Caki2 (cell line): ENCODE measurements at places on chromosomes 4 and X.

DNA sequence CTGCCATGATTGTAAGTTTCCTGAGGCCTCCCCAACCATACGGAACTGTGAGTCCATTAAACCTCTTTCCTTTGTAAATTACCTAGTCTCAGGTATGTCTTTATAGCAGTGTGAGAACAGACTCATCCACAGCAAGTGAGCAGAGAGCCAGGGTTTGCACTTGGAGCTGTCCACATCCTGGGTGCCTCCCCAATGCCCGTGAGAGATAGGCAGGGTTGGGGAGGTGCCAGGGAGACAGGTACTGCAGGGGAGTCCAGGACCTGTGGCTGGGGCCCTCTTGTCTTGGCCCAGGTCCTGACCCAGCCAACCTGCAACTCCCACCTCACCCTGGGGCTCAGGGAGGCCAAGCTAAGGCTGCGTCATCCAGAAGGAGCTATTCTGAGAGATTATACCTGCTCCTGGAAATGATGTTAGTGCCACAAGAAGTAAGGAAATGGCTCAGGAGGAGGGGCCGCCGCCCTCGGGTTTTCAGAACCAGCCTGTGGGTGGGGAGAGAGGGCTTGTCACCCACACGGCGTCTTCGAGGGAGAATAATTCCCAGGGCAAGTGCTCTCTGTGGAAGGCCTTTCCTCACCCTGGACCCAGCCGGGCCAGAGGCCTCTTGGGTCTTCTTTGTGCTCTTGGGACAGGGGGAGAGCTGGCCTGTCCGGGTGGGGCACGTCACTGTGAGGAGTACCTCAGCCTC, 66.5 kb downstream of the ADRA2C start:
- no peak for DNase-seq

GRCh38 chrX:22105231-22105630, 73.1 kb downstream of the PHEX start:
- DNase-seq: no peak

- DNase-seq: peak; percentile 53
Observed at GRCh38 chrX:150219374-150220185, 143.5 kb upstream of the MAMLD1 start.

DNA sequence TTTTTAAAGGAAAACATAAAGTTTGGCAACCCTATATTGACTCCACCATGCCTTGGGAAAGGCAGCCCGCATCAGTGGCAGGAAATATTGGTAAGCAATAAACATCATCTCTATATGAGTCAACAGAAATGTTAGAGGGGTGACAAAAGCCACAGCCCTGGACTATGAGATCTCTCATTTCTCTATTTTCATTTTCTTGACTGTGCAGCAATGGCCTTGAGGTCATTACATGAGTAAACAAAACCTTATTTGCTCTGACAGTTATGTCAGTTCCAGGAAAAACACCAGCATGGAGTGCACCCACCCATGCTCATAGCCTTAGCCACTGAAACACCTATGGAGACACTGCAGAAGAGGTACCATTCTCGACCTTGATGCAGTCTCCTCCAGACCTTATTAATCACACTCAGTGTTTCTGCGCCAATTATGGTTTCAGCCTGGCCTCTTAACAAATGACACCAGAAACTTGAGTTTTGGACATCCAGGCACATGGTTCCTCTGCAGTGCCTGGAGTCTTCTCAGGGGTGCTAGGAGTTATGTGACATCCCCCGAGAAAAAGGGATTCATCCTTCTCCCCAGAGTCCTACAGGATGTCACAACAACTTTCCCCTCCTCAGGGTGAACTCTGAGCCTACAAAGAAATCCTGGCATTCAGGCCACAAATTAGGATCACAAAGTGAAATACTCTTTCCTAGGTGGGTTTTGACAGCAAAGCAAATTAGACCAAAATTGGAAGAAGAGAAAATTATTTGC, 16.0 kb upstream of the HPGD start:
- peak; percentile 11 for DNase-seq

DNA sequence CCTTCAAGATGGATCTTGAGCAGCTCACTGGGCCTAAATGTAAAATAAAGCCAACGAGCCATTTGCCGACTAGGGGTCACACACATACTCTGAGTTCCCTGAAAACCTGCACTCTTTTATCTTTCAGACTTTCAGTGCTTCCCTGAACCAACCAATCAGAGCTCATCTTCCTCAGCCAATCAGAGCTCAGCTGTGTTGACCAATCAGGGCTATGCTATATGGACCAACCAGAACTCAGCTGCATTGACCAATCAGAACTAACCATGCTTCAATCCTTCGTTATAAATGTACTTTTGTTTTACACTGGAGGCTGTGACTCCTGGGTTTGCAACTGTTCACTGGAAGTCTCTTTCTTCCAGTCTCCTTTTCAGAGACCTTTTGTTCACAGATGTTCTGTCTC, 19.3 kb downstream of the SLC25A53 start:
- no peak for DNase-seq

GRCh38 chr4:98771959-98772632, 113.7 kb upstream of the TSPAN5 start:
- DNase-seq: no peak

GRCh38 chr4:108224611-108225053, 55.9 kb upstream of the LEF1 start:
- DNase-seq: no peak
